ENCODE measurements at places on chromosomes 1 and 21.
A peak's percentile ranks its signal among the peaks of the same experiment; 100 is the strongest.

GRCh38 chr1:244653439-244654107 lies 647 bp downstream of the DESI2 start:
- no peak for DNase-seq

GRCh38 chr1:235093013-235093695 lies 35.5 kb downstream of the TOMM20 start:
- DNase-seq = no peak

DNA sequence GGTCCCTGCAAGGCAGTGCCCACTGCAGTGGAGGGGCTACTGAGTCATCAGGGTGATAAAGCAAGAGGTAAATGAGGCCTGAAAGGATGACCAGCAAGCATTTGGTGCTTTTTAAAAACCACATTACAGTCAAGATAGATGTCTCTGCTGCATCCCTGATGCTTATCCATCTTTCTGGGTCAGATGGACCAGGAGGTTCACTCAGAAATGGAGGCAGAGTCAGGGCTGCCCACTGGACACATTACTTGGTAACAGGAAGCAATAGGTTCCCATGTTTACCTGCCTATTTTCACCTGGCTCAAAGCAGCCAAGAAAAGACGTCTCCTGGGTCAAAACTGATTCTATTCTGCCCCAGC lies 3.6 kb downstream of the SPATA46 start:
- no peak for DNase-seq

DNA sequence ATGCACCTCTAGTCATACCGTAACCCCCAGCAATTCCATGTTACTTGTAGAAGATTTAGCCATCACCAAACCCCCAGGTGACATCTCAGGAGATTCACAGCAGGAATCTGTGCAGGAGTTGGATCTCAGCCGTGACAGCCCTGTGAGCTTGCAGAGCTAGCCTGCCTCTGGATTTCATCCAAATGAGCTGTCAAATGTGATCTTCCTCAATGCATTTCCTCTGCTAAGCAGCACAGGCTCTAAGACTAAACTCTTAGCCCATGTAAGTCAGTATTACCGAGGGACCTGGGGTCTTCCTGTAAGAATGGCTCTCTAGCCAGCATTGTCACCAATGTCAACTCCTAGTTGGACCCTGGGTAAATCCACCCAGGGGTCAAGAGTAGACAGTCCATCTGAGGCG lies 41.7 kb downstream of the UMODL1 start:
- DNase-seq = no peak

- DNase-seq = no peak
Measured at GRCh38 chr1:103949779-103950178, 200.1 kb downstream of the AMY1C start.

GRCh38 chr1:207054491-207054890 lies 1.4 kb downstream of the PFKFB2 start:
- DNase-seq = no peak

DNA sequence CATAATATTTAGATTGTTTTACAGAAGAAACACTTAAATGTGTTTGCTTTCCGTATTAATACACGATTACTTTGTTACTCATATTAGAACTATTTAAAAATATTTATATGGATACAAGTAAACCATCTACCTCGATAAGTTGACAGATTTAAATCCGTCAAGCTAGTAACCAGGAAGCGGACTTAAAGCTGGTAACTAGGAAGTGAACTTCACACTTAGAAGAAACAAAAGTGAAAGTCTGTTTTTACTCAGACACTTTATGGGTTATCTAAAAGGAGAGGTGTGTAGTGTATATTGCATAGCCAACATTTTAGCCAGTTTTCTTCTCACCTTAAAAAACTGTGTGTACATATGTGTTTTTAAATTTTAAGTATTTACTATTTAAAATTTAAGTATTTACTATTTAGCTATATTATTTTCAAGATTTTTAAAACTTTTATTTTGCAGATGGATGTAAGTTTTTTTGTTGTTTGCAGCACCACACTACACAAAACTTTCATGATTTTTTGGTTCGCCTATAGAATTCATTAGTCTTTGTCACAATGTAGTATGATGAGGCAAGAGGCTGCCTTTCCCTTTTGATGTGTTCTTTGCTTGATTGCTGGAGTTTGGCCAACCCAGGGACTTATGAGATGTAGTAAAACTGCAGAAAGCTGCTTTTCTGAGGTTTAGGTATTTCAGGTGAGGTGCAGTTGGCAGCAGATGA lies 2.7 kb downstream of the USP25 start:
- peak; percentile 18 for DNase-seq

GRCh38 chr1:165580931-165581871 lies 37.4 kb downstream of the LRRC52 start:
- DNase-seq = peak; percentile 52

DNA sequence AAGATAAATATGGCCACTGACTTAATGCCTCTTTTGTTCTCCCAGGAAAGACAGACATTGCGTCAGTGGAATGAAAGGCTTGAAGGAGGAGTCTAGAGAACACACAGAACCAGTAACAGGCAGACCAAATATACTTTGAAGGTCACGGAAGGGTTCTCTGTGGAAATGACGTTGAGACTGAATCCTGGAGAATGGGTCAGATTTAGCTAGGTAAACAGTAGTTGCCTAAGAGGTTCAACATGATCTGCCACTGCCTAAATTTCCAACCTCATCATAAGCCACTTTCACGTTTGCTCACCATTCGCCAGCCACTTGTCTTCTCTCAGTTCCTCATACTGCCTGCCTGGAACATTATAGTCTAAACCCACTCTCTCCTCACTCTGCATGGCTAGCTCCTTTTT lies 20.5 kb downstream of the PLA2G4A start:
- no peak for DNase-seq

DNA sequence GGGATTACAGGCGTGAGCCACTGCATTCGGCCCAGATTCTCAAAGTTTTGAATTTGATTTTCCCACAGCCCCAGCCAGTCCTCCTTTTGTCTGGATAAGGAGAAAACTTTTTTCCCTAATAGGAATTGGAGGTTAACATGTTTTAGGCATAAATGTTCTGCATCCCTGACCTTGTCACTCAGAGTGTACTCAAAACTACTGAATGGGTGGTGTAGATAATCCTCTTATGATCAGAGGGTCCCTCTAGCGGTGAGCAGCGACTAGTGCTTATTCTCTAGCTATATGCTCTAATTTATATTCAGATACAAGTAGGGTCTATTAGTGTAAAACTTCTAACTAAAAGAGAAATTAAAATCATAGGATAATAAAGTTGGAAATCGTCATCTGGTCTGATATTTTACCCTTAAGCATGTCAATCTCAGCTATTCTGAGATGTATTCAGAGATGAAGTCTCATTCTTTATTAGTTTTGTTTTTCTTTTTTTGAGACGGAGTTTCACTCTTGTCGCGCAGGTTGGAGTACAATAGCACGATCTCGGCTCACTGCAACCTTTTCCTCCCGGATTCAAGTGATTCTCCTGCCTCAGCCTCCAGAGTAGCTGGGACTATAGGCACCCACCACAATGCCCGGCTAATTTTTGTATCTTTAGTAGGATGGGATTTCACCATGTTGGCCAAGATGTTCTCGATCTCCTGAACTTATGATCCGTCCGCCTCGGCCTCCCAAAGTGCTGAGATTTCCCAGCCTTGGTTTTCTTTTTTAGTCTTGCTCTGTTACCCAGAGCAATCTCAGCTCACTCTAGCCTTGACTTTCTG lies 2.7 kb upstream of the PSMD4 start:
- DNase-seq = no peak

GRCh38 chr1:159936273-159936904 lies 9.0 kb downstream of the IGSF9 start:
- DNase-seq = no peak

- no peak for DNase-seq
Measured at GRCh38 chr1:33842348-33842747, 21.5 kb upstream of the HMGB4 start.

DNA sequence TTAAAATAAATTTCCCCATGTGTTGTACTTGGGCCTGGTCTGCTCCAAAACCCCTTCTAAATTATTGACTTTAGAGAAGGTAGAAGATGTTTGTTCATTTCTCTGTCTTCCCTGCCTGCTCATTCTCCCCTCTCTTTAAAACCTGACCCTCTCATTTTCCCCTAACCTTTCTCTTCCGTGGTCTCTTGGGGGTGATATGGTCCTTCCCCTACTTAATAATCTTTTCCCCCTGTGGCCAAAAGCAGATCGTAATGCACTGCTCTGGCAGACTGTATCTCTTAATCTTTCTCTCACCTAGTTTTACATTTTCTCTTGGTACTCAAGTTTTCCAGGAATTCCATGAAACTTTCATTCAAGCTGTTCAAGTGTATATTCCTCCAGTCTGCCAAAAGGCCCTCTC lies 301.7 kb downstream of the TTLL7 start:
- no peak for DNase-seq

DNA sequence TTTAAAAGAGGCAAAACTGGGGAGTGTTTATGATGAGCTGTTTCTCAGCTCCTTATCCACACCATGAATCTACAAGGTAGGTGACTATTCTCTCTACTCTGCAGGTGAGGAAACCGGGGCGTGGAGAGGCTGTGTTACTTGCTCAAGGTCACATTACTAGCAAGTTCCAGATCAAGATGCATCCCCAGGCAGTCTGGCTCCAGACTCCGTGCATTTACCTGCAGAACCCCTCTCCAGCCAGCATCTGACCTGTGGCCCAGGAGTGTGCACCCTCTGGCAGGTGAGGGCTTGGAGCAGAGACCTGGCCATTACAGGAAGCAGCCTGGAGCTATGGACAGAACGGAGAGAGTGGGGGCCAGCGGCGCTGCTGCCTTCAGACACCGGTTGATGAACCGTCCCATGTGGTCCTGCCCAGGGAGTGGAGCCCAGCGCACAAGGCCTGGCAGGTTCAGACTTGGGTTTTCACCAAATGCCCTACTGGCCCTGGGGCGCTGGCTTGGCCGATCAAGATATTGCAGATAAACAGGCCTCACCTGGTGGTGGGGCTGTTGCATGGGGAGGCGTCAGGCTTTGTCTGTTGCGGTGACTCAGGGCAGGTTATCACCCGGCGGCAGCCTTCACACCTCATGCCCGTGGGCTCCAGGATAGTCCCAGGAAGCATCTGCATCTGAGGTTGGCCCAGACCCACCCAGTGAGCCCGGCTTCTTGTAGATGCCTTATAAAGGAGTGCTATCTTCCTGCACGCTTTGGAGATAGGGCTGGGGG lies 29.2 kb upstream of the WNT4 start:
- no peak for DNase-seq

DNA sequence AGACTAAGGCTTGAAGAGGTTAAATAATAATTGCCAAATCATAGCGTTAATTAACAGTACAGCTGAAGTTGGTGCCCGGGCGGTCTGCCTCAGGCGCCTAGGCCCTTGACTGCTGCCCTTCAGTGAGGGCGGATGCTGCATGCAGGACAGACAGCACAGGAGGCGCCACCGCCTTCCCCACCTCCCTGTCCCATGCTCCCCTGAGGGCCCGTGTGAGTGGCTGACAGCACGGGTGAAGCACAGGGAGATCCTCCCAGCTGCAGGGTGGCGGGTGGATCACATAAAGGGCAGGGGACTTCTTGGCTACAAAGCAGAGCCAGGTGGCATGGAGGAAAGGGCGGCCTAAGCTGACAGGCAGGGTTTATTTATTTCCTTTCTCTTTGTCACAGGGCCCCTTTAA lies 49.1 kb downstream of the DDX20 start:
- no peak for DNase-seq

DNA sequence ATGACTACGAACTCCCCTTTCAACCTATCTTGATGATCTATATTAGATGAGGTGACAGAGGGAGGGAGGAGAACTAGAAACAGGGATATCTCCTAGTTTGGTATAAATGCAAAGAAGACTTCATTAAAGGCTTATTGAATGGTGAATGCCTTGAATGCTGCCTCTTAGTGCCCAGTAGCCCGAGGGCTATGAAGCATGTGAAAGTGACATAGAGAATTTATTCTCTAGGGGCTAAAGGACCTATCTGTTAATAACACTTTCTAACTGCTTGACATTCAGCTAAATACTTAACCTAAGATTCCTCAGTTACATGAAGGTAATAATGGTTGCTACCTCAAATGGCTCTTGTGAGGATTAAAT lies 764.1 kb downstream of the LTN1 start:
- no peak for DNase-seq

DNA sequence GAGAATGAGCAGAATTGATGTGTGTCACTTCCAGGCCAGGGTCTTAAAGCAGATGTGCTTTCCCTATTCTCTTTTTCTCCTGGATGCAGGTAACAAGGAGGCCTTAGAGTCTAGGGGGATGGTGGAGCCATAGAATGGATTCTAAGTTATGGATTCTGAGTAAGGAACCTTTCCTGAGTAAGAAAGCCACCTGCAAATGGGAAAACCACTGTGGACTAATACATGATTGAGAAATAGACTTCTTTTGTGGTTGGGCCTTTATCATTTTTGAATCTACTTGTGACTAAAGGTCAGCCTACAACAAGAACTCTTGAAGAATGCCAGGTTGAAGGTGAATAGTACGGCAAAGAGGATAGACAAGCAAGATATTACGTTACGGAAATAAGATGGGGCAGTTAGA lies 116.1 kb downstream of the CDC7 start:
- DNase-seq = no peak

DNA sequence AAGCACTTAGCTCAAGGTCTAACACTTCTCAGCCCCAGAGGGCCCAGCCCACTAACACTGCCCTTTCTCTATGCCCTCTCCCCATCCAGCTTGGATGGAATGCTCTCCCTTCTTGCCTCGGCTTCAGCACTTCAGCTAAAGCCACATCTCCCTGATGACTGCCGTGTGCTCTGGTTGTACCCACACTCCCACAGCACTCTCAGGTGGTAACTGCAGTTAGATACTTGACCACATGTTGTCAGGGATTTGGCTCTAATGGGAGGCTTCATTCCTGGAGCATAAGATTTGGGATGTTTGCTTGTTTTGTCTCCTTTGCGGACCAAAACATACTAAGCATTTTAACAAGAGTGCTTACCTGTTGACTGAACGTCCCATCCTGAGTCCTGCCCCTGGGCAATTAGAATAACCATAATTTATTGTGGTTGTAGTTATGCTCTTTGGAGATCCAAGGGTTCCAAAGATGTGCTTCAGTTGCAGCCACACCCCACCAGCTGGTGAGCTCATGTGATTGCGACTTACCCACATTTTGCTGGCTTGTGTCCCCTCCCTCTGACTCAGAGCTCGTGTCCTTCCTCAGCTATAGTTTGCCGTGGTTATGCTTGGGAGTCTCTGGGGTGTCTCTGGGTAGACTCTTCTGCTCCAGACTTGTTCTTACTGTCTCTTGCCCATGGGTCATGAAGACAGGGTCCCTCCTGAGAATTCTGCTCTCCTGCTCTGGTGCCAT lies 7.7 kb upstream of the SLC26A9 start:
- no peak for DNase-seq

- no peak for DNase-seq
Measured at GRCh38 chr21:25191141-25191540, 416.1 kb downstream of the MRPL39 start.

GRCh38 chr1:93846206-93846991 lies 32.6 kb downstream of the DNTTIP2 start:
- no peak for DNase-seq

GRCh38 chr1:208874915-208875314 lies 630.7 kb upstream of the PLXNA2 start:
- DNase-seq = no peak

- no peak for DNase-seq
Measured at GRCh38 chr1:104229860-104230259, 480.2 kb downstream of the AMY1C start.

Data from epithelial cell of prostate (primary cell).